Neural progenitor cell (in vitro differentiated cells): ENCODE measurements at places on chromosomes 7 and 10.
A peak's percentile ranks its signal among the peaks of the same experiment; 100 is the strongest.

- DNase-seq: no peak
Observed at GRCh38 chr7:117155694-117156093, 167.2 kb downstream of the WNT2 start.

DNA sequence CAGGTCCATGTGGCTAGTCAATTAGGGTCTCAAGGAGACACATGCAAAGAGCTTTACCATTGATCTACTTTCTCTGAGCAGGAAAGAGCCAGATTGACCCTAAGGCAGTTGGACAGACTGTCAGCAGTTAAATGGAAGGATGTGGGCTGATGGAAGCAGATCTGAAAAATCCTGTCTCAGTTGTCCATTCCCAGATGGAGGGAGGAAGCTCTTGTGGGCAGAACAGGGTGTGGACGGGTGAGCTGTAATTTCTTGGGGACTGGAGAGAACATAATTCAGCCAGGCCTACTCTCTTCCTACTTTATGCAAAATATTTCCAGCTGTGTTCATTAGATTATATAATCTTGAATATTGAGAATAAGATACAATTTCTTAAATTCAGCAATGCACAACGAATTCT, 163.6 kb downstream of the GNAT3 start:
- DNase-seq: no peak

DNA sequence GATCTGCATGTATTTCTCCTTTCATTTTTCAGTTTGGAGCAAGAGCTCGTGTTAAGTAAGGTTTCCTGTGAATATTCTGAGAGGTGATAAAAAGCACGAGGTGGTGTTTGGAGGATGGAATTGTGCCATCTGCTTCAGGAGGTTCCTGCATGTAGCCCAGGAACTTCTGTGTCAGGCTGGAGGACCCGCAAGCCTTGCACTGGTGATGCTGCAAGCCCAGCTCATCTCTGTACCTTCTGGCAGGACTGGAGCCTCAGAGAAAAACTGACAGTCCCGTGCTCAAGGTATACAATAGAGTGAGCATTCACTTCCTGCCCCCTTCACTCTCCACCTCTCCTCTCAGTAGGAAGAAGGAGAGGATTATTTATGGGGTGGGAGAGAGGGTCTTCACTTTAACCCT, 240.7 kb upstream of the CCDC6 start:
- DNase-seq: no peak

GRCh38 chr7:91837397-91838070, 43.0 kb downstream of the MTERF1 start:
- no peak for DNase-seq

GRCh38 chr10:71784679-71785272, 11.5 kb upstream of the VSIR start:
- DNase-seq: no peak

DNA sequence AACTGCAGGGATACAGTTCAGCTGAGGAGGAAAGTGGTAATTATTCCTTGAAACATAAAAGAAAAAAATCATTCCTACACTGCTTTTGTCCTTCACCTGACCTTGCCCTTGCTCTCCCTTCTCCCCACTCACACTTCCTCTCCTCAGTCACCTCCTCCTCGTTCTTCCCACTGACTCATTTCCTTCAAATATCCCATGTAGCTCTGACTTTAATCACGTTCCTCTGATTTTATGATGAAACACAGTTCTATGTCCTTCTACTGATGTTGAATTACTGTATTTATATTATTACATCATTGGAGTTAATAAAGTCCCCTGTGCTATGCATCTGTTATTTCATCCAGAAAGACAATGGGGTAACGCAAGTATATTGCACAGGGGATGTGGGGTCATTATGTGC, 575.6 kb downstream of the POM121L12 start:
- DNase-seq: no peak

DNA sequence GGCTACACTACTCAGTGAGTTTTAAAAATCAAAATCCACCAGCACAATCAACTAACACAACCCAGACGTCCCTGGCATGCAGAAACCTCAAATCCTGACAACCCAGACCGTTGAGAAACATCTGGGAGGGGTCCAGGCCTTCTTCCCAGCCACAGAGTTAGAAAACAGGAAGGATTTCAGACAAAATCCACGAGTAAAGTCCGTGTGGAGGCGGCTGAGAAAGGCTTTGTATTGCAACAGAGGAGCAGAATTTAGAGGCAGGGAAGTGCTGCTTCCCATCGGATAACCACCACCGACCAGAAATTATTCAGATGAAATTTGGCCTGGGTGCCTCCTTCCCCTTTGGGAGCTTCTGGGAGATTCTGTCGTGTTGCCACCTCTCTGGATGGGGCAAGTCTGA, 61.5 kb downstream of the TNS3 start:
- no peak for DNase-seq

GRCh38 chr7:138565451-138566114, 105.5 kb downstream of the TRIM24 start:
- peak; percentile 37 for DNase-seq

DNA sequence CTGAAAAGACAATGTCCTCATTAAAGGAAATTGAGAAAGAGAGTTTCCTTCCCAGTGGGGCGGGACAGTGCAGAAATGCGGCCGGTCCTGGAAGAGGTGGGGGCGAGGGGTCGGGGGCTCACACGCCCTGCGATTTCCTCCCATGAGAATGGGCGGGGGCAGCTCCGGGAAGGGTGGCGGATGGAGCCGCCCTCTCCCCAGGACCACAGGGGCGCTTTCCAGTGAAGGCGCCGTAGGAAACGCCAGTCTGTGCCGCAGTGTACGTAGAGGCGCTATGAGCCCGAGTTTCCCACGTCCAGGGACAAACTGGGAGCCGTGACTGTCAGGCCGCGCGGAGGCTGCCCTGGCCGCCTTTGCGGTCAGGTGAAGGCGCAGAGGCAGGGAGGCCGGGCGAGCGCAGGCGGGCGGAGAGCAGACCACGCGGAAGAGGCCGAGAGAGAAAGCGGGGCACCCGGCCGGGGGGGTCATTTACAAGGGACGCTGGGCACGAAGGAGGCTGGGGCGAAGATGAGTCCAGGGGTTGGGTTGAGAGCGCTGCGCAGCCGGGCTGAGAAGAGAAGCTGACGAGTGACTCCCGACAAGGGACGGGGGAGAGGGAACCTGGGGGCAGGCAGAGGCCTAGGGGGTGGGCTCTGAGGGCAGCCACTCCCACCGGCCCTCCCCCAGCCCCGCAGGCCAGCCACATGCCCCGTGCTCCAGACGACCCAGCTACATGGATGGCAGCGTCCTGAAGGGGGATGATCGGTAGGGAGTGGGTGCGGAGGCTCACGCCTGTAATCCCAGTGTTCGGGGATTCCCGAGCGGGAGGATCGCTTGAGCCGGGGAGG, 45.0 kb downstream of the ALOX5 start:
- DNase-seq: peak; percentile 82

DNA sequence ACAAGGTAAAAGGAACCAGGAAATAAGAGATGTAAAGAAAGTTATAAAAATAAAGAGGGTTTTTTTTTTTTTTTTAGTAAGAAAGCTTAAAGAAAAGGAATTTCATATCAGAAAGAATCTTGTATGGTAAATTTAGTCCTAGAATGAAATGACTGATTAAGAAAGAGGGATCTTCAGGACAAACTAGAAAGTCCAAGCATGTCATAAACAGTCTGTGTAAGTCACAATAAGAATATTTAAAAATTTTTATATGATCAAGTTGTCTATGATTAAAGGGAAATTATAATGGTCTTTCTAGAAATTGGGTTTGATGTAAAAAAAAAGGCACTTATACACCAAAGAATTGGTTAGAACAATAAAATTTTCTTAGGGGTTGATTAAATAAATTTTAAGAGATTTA, 289.5 kb downstream of the XPNPEP1 start:
- peak; percentile 33 for DNase-seq

DNA sequence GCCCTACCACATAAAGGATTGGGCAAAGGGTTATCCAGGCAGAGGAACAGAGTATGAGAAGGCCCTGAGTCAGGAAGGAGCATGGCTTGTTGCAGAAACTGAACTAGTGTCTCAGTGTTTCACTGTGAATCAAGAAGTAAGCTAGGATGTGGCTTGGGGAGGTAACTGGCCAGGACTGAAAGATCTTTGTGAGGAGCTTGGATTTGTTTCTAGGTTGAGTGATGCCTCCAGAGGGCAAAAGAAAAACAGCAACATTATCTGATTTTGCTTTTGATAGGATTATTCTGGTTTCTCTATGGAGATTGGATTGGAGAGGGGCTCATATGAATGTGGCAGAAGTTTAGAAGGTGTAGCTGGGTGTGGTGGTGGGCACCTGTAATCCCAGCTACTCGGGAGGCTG, 137.9 kb upstream of the HDAC9 start:
- DNase-seq: peak; percentile 12

DNA sequence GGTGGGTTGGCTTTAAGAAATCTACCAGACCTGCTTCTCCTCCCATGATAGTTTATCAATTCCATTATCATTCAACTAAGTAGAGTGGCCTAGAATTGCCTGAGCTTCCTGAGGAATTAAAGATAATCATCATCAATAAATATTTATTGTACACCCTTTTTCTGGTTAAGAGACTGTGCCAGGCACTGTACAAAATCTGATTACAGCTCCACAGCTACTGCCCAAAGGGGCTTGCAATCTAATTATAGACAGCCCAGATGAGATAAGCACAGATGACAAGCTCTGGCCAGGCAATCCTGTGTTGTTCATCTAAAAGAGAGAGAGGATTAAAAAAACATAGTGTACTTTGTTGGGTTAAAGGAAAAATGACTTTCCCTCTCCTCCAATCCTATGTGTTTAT, 586.4 kb downstream of the GATA3 start:
- no peak for DNase-seq

DNA sequence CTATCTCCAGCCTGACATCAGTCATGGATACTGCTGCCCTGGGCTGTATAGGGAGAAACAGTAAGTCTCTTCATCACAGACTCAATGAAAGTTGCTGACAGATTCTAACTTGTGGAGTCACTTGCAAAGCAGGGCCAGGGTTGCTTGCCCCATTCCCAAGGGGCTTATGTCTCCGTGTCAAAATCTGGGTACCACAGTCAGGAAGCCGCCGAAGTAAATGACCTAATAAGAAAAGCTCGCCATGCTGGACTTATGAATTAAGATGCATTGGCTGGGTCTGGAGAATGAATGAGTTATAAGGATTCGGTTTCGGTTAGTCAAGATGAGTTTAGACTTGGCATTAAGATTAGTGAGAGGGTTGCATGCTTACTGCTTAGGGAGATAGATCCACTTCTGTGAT, 10.8 kb upstream of the OR6V1 start:
- DNase-seq: no peak

DNA sequence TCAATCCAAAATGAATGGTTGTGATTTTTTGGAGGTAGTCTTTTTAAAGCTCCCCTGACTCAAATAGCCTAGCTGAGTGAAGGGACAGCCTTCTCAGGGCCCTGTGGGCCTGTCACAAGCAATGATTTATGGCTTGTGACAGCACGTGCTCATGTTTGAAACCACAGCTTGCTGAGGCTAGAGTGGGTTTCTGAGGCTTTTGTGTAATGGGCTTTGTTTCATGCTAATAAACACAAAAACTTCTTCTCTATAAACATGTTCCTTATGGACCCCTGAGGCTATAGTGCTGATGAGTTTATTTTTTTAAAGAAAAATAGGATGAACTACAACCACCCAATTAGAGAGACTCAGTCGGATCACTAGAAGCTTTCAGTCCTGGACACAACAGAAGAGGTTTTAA, 36.1 kb upstream of the BET1 start:
- DNase-seq: peak; percentile 27

DNA sequence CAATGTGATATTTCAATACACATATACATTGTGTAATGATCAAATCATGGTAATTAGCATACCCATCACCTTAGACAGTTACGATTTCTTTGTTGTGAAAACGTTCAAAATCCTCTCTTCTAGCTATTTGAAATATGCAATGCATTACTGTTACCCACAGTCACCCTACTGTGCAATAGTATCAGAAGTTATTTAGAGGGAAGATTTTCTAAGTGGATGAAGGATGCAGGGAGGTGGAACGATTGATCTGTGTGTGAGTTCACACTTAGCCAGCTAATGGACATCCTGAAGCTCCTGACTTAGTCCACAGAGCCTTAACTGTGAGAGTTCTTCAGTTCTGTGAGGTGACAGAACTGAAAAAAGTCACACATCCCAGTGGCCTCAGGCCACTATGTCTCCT, 97.2 kb upstream of the LAMB4 start:
- DNase-seq: no peak

- no peak for DNase-seq
Observed at GRCh38 chr10:75074711-75075445, 36.6 kb upstream of the SAMD8 start.

DNA sequence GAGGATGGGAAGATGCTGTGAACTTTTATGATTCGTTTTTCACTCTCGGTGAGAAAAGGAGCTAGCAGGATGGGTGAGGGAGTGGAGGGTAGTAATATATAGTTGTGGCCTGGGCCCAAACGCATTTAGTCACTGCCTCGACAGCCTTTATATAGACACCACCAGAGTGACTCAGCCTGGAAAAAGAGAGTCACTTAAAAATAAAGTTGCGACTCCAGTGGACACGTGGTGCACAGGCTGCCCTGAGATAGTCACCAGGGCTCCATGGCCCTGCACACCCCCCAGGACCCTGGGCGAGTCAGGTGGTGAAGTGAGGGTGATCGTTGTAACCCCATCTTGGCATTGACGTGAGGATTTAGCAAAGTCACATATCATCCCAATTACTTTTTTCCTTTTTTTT, 106.7 kb downstream of the CUX1 start:
- no peak for DNase-seq

DNA sequence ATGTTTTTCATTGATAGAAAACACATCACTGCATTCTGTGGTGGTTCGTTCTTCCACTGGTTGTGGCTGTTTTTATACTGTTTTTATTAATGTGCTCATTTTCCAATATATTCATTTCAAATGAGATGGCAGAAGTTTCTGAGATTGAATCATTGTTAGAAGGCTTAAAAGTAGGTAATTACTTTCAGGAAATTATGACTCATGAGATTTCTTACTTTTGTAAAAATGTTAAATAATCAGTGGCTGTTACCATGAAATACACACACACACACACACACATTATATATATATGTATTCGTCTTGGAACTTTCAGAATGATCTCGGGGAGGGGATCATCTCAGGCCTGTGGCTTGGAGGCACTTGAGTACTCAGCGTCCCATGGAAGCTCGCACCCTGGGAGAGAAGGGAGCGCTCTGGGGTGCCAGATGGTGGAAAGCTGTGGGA, 66.1 kb downstream of the ZMYND11 start:
- DNase-seq: no peak

GRCh38 chr10:123808906-123809305, 82.7 kb downstream of the CPXM2 start:
- no peak for DNase-seq

DNA sequence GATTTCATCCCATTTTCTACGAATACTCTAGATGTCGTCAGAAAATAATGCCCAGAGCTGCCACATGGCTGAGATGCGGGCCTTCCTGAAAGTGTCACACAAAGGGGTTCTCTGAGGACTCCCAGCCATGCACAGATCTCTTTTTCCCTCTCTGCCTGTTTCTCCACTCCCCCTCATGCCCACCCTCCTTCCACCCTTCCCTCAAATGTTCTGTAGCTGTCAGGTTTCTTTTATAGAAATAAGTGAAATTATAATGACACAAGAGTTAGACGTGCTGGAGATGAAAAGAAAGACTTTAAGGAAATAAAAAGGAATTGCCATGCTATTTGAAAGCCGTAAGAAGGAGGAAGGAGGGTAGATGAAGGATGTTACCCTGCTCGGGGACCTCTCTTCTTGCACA, 819.3 kb upstream of the CELF2 start:
- DNase-seq: no peak

- peak; percentile 22 for DNase-seq
Observed at GRCh38 chr7:136496551-136496950, 371.9 kb upstream of the CHRM2 start.

GRCh38 chr10:57948796-57949195, 318.9 kb downstream of the IPMK start:
- DNase-seq: no peak

- no peak for DNase-seq
Observed at GRCh38 chr7:128318691-128319090, 25.0 kb downstream of the RBM28 start.
